Suprapubic skin (tissue), 4 donors: ENCODE measurements at places on chromosomes 4 and X. TPM values are rescaled to one million over a fixed set of nuclear protein-coding genes. Genes with fewer than 3 reads are reported as not detected.

PABPC1L2A gene
- total RNA-seq, result not detected

RPS6KA6 gene
- 3.1 TPM for total RNA-seq

PIR gene
- total RNA-seq, result 24.4 TPM

DNA sequence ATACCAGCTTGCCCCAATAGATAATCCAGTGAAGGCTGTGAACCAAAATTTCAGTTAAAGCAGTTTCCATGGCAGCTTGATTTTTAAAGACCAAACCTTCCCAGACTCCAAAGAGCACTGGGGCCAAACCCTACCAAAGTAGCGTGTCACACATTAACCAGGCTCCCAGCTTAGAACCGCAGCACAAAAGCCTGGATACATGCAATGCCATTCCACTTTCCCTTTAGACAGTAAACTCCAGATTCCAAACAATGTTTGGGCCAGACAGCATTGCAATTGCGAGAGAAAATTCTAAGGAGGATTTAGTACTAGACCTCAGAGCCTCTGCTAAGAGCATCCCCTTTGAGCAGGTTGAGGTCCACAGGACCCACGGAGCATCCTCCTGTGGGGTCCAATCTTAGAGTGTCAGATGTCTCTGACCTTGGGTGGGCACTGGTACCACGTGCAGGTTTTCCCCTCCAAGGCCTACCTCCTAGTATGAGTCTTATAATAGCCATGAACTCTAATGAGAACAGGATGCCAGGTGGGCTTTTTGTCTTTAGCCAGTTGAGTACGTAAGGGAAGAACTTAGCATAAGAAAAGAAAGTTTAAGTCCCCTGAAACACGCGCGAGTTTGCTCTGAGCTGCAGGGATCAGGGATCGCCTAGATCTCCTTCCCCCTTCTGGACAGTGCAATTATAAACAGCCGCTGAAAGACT, 38.8 kb downstream of the MGARP start:
- no peak for DNase-seq

- no peak for DNase-seq
Measured at GRCh38 chrX:39163581-39164126, 362.4 kb downstream of the MID1IP1 start.

DNA sequence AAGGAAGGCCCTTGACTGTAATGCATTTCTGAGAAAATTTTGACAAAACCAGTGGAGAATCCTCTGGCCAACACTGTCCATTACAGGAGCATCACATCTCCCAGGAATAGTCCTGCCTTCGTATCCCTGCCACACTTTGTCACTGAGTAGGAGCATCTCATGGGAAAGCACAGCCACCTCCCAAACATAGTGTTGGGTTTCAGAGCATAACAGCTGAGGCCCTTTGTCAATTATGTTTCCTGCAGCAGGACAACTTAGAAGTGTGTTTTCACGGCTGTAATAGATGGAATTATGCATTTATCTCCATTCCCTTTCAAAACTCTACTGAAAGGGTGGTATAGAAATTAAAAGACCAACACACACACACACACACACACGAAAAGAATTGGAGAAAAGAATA, 91.1 kb upstream of the SMAD1 start:
- DNase-seq, result no peak

- no peak for DNase-seq
Measured at GRCh38 chr4:6929812-6930464, 20.3 kb downstream of the TBC1D14 start.

DNA sequence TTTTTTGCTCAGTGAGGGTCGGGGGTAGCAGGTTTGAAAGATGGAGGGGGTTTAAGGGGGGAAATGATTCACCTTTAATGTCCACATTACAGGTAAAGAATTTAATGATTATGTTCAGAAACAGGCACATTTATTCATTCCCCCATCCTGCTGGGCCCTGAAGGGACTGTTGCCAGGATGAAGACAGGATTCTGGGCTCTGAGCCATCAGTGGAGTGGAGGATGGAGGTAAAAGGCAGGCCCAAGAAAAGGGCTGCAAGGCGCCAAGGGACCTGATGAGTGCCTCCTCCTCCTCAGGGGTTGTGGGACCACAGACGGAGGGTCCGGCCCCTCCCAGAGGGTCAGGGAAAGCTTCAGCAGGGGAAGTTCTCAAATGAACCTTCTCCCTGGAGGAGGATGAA, 40.4 kb upstream of the PROM1 start:
- no peak for DNase-seq

GRCh38 chr4:53599632-53600031, 8.3 kb upstream of the LNX1 start:
- no peak for DNase-seq

DNA sequence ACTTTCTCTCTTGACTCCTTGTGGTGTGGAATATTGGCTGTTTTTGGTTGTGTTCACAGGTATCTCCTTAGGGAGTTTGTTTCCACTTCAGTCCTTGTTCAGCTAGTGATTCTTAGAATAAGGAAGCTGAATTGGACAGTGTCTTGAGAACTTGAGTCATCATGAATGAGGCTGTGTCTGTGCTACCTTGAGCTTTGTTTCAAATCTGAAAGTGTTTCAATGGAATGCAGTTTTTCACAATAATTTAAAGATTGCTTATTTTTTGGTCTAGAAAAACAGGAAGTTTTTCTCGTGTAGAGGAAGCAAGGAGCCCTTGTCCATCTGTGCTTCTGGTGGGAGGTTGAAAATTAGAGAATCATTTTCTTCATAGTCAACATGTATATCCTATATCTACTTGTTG, 76.5 kb downstream of the ZNF518B start:
- DNase-seq, result no peak

GRCh38 chr4:11261066-11261850, 167.4 kb downstream of the HS3ST1 start:
- no peak for DNase-seq

DNA sequence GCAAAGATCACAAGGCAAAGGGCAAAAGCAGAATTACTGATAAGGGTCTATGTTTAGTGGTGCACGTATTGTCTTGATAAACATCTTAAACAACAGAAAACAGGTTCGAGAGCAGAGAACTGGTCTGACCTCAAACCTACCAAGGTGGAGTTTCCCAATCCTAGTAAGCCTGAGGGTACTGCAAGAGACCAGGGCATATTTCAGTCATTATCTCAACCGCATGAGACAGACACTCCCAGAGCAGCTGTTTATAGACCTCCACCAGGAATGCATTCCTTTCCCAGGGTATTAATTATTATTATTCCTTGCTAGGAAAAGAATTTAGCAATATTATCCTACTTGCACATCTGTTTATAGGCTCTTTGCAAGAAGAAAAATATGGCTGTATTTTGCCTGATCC, 51.5 kb downstream of the NPNT start:
- no peak for DNase-seq
